ENCODE measurements at places on chromosomes 12 and 14.

GRCh38 chr12:28507033-28507432 is 316.8 kb downstream of the CCDC91 start:
- no peak for DNase-seq

DNA sequence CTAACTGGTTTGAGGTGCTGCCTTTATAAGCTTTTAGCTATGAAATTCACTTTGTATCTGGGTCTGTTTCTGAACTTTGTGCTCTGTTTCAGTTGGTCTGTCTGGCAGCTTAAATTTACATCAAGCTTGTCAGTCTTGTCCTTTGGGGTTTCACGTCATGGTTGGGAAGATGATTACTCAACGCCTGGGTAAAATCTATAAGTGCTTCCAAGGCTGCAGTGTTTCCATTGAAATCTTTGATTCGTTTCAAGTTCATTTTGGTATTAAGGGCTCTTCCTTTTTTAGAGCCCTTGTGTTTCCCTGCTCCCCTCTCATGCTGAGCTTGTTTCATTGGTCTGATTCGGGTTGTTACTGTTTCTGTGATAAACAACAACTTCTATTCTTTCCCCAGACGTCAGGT is 58.2 kb downstream of the FBXW8 start:
- no peak for DNase-seq

GRCh38 chr12:129971721-129972120 is 67.9 kb upstream of the TMEM132D start:
- no peak for DNase-seq

- no peak for DNase-seq
Measured at GRCh38 chr14:65959563-65960024, 526.6 kb upstream of the CCDC196 start.

GRCh38 chr12:104769144-104769561 is 188.9 kb downstream of the SLC41A2 start:
- DNase-seq = no peak

DNA sequence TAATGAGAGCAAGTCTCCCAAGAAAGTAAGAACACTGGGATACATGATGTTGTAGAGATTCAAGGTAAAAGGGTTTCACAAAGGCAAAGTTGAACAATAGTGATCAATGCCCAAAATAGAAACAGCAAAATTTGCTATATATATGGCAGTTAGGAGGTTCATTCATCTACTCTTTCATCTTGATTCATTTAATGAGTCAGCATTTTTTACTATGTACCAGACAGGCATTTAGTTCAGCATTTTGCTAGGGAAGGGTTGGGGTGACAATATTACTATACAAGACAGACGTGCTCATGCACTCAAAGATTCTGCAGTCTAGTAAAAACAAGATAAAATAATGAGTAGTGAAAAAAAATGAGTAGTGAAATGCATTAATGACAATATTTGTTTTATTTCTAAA is 264.9 kb upstream of the LMO3 start:
- DNase-seq = no peak

- DNase-seq = no peak
Measured at GRCh38 chr12:108117902-108118301, 11.2 kb upstream of the WSCD2 start.

DNA sequence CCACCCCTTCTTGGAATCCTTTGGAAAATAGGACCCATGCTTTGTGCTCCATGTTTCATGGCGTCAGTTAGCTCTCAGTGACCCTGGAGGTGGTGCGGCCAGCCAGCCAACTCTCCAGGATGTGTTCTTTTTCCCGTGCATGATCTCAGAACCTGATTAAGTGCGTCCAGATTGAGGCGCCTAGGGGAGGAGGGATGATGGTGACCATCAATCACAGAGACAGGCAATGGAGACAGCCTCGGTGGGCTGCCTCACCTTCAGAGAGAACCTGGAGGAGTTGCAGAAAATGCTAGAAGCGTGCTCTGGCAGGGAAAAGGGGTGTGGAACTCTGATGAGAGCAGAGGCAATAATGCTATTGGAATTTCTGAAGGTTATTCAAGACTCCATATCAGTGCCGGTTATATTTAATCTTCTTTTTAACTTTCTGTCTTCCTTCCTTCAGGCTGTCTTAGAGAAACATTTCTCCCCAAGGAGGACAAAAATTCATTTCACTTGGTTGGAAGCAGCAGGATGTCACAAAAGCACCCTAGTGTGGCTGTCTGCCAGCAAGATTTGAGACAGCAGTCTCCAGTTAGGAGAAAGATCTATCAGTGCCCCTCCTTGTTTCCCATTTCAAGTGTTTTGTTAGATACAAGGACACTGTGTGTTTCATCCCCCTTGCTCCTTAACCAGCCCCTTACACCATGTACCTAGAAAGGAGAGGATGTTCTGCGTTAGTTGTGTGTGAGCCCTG is 53.3 kb upstream of the IGF1 start:
- DNase-seq = no peak

DNA sequence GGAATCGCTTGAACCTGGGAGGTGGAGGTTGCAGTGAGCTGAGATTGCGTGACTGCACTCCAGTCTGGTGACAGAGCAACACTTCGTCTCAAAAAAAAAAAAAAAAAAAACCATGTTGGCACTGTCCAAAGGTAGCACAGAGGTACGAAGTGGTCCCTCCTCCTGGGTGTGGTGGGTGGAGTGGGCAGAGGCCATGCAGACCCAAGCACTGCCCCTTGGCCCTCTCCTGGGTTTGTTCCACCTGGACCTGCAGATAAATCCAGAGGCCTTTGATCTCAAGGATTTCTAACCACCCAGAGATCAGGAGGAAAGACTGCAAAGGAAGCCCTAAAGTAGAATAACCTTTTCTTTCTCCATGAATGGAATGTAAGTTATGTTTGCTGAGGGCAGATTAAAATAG is 8.7 kb upstream of the GALNT6 start:
- DNase-seq = no peak

DNA sequence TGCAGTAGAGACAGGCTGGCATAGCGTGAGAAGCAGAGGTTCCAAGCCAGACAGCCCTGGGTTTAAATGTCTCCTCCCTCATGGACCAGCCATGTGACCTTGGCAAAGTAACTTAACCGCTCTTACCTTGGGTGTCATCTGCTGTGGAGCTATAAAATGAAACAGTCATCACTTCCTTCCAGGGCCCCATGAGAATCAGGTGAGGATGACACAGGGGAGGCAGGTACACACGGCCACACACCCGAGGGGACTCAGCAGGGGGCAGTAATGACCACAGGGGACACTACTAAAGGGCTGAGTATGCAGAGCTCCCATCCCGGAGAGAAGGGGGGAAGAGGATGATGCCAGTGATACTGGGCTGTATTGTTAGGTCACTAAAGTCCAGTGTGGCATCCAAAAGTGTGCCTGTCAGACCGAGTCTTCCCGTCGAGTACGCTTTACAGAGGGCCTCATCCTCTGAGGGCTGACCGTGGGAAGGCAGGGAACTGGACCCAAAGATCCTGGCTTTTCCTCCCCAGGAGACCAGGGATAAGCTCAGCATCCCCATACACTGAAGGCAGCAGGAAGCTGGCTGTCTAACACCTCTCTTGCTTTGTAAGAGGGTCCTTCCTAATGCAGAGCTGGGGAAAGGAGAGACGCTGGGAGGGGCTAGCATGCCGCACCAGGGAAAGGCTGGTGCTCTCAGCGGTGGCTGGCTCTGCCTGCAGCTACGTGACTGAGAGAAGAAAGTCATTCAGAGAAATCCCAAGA is 94.2 kb downstream of the SINHCAF start:
- no peak for DNase-seq

DNA sequence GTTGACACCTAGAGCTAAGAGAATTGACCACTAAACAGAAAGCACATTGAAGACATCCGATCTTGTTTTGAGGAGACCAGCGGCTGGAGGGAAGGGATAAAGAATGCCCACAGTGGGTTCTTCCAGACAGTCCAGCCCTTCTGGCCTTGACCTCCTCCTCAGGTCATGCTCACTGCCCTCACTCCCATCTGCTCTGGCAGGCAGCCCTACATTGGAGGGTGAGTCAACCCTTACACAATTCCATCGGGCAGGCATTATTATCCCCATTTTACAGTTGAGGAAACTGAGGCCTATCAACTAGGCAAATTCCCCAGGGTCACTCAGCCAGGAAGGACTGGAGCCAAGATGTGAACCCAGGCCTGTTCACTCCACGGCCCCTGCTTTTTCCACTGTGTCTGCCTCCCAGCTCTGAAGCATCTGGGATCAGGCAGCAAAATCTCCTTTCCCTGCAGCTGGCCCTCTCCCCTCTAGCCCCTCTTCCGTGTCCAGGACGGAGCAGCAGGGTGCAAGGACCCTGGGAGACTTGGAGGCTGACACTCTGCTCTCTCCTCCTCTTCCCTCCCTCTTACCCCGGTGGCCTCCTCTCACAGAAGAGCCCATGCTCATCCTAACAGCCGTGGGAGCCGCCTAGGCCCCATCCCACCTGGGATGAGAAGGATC is 5.3 kb downstream of the SCNN1A start:
- no peak for DNase-seq

DNA sequence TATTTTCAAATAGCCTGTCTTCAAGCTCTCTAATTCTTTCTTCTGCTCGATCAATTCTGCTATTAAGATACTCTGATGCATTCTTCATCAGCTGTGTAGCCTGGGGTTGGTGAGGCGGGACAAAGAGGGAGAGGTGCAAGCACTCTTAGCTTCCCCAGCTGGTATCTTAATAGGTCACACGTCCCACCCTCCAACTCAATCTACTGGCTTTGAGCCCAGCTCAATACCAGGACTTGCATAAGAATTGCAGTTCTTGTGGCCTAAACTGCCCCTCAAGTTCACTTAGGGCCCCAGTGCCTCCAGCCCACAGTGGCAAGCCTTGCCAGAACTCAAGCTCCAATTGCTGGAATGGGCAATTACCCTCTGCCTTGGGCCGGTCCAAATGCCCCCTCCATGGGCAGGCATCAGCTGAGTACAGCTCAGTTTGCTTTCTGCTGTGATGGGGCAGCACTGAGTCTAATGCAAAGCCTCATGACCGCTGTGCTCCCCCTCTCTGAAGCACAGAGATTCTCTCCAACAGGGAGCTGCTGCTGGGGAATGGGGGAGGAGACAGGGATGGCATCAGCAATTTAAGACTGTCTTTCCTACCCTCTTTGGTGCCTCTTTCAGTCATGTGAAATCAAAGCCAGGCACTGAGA is 5.6 kb upstream of the SPATA7 start:
- DNase-seq = no peak

DNA sequence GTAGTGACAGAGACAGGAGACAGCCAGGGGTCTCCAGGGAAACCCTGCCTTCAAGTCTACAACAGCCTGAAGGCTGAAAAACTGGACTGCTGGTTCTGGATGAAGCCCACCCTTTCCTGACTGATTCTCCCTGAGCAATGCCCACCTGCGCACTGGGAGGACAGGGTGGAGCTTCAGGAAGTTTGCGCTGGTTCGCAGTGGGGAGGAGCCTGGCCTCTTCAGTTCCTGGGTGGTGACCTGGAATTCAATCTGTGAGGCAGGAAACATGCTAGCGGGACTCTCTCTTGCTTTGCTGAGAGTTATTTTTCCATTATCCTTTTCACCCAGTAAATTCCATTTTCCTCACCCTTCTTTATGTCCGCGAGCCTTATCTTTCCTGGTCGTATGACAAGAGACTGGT is 600.8 kb downstream of the TRHDE start:
- no peak for DNase-seq

- DNase-seq = no peak
Measured at GRCh38 chr12:64672925-64673409, 62.7 kb downstream of the RASSF3 start.

DNA sequence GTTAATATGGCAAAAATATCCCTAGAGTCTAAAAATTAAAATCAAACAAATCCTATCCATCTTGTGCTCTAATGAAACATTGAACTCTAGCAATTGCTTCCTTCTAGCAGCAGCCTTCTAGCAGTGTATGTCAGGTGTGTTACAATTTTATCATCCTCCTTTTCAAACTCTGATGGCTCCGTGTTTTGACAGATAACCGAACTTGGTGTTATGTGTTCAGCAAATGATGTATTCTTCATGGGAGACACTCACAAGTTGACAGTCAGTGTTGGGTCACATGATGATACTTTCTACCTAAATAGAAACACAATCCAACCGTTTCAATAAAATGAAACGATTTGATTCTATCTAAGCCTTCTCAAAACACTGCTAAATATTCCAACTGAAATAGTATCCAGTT is 525.3 kb upstream of the NOVA1 start:
- DNase-seq = no peak

- DNase-seq = no peak
Measured at GRCh38 chr12:12115514-12115913, 44.8 kb downstream of the BCL2L14 start.

GRCh38 chr14:31572955-31573354 is 11.8 kb downstream of the NUBPL start:
- DNase-seq = no peak

GRCh38 chr14:54650331-54650958 is 83.5 kb downstream of the SAMD4A start:
- DNase-seq = no peak

GRCh38 chr14:24325963-24326362 is 8.9 kb downstream of the ADCY4 start:
- DNase-seq = no peak

GRCh38 chr14:101132588-101132987 is 229.1 kb upstream of the RTL1 start:
- DNase-seq = no peak

DNA sequence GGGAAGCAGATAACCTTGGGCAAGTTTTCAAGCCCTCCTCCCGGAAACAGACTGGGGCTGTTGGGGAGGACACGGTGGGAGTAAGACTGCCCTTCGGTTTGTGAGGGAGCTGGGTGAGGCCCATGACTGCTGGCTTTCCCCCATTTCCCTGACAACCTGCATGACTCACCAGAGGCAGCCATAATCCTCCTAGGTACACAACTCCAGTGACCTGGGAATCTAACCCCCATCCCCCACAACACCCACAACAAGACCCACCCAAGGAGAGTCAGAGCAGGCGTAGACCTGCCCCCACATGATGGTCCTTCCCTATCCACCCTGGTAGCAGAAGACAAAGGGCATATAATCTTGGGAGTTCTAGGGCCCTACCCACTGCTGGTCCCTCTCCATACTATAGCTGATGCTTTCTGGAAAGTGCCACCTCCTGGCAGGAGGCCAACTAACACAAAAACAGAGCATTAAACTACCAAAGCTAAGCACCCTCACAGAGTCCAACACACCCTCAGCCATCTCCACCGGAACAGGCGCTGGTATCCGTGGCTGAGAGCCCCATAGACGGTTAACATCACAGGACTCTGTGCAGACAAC is 14.8 kb downstream of the DDX24 start:
- no peak for DNase-seq

- DNase-seq = no peak
Measured at GRCh38 chr12:92136965-92137721, 8.5 kb downstream of the BTG1 start.
